ENCODE measurements at places on chromosomes 3 and 15. TPM values are rescaled to one million over a fixed set of nuclear protein-coding genes. Genes with fewer than 3 reads are reported as not detected.

- no peaks in the 10 kb centered on the region for H3K27me3 ChIP-seq
- no peak overlapping the region for H3K4me3 ChIP-seq
- DNase-seq, result no peak
- no peaks in the 10 kb centered on the region for H3K36me3 ChIP-seq
- no peak overlapping the region for H3K27ac ChIP-seq
Measured at GRCh38 chr15:98794748-98795147, 146.4 kb downstream of the IGF1R start.

DNA sequence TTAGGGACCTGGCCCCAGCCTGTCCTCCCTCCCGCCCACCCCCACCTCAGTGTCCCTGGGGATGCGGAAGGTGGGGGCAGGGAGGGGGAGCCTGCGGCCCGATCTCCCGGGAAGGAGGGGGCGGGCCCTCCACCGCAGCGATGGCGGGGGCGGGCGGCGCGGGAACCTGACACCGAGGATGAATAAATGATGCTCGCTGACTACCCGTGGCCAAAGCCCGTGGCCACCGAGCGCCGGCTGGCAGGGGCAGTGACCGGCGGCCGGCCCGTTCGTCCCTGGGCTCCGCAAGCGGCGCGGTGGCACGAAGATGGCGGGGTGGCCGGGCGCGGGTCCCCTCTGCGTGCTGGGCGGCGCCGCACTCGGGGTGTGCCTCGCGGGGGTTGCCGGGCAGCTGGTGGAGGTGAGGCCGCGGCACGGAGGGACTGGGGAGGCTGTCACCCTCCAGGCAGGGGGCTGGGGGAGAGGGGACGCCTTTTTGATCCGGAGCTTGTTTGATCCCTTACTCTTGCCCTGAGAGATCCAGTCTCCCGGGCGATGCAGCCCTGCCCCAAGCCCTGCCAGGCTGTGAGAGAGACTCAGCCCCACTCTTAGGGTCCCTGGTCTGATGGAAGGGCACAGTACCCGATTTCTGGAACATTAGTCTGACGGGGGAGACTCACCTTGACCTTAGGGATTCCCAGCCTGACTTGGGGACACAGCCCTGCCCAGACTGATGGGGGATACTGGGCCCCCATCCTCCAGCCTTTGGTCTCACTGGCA is at the start of gene TMIE:
TSS of gene TMIE (plus strand) at position 212 of the 759 bp plus-strand sequence. CDS start at position 308, 96 bp downstream.
- peaks cover 11% of the 10 kb centered on the region for H3K4me1 ChIP-seq
- no peak within 1 kb of the TSS for H3K4me3 ChIP-seq
- H3K27me3 ChIP-seq, result no peaks in the 10 kb centered on the region
- no peak within 1 kb of the TSS for H3K27ac ChIP-seq
- no peak for DNase-seq
- H3K36me3 ChIP-seq, result no peaks in the 10 kb centered on the region

DNA sequence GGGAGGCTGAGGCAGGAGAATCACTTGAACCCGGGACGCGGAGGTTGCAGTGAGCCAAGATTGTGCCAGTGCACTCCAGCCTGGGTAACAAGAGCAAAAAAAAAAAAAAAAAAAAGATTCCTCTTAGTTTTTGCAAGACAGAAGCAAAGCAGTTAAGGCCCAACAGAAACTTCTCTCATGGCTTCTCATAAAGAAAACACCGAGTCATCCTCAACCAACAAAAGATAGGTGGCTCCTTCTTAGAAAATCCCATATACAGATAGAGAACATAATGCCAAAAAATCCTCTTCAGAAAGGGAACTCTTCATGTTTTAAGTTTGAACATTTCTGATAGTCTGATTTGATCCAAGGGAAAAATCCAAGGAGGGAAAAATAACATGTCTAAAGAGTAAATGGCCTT is 12.5 kb upstream of the SKIL start:
- DNase-seq, result no peak
- no peaks in the 10 kb centered on the region for H3K27me3 ChIP-seq
- H3K4me3 ChIP-seq, result no peak overlapping the region
- no peaks in the 10 kb centered on the region for H3K36me3 ChIP-seq

The NUDT16 gene
- 12.2 TPM for total RNA-seq

DNA sequence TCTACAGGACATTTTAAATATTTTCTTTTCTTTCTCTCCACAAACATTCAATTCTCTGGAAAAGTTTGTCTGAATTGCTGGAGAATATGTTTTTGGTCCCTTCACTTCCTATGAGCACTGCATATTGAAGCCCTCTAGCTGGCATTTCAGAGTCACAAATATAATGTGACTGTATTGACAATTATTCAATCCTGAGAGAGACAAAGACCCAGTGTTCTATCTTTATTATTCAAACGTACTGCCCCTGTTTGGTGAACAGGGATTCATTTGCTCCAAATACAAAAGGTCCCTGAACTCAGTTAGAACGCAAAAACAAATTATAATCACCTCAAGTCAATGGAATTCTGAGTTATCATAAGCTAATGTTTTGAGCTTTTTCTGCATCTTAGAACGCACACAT is 173.1 kb upstream of the CDIN1 start:
- H3K27me3 ChIP-seq, result peaks cover 3% of the 10 kb centered on the region
- no peak overlapping the region for H3K4me3 ChIP-seq
- no peak overlapping the region for H3K27ac ChIP-seq
- H3K4me1 ChIP-seq, result no peaks in the 10 kb centered on the region
- no peaks in the 10 kb centered on the region for H3K36me3 ChIP-seq

GRCh38 chr3:45861043-45861719 is 19.3 kb upstream of the LZTFL1 start:
- no peak for DNase-seq
- H3K27ac ChIP-seq, result no peak overlapping the region
- H3K4me1 ChIP-seq, result no peaks in the 10 kb centered on the region
- no peaks in the 10 kb centered on the region for H3K36me3 ChIP-seq

The CELF6 gene
- total RNA-seq, result 0.25 TPM

DNA sequence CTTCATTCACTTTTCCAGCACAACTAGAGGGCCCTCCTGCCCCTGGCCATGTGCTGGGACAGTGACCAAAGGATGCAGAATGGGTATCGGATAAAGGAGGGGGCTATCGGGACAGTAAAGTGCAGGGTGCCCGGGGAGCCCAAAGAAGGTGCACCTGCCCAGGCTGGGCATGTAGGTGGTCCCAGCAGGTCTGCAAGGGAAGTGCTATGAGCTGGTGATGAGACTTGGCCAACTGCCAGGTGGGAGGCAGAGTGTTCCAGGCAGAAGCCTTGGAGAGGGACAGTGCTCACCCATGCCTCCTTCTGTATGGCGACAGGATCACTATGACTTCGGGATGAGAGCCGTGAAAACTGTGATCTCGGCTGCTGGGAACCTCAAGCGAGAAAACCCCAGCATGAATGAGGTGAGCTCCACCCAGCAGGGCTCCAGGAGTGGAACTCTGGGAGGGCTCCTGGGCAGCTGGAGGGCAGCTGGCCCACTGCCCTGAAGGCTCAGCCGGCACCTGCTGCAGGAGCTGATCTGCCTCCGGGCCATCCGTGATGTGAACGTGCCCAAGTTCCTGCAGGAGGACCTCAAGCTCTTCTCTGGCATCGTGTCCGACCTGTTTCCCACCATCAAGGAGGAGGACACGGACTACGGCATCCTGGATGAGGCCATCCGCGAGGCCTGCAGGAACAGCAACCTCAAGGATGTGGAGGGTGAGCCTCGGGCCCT is 48.4 kb downstream of the DNAH1 start:
- no peak overlapping the region for H3K4me3 ChIP-seq
- H3K4me1 ChIP-seq, result no peaks in the 10 kb centered on the region
- H3K27me3 ChIP-seq, result no peaks in the 10 kb centered on the region
- no peak for DNase-seq

Measured in pancreas (tissue), 10 donors.